ENCODE measurements at places on chromosomes 4 and X. TPM values are rescaled to one million over a fixed set of nuclear protein-coding genes. Genes with fewer than 3 reads are reported as not detected.

DNA sequence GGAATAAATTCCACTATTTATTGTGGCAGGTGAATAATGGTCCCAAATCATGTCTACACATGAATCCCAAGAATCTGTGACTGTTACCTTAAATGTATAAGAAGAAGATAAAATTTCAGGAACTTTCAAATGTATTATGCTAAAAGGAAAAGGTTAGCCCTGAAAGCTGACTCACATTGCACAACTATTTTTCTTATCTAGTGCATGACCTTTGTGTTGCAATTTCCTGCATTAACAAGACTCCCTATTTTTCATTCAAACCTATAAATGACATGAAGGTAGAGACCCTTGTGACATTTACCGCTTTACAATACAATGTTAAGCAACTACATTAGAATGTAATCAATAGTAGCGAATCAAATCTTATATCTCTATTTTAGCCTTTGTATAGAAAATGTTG is 36.7 kb downstream of the UBQLN2 start:
- no peak for DNase-seq

The CDS1 gene
- 0.12 TPM for total RNA-seq

The PRDM8 gene
- total RNA-seq = 0.73 TPM

The F8A3 gene
- total RNA-seq = 9.0 TPM

- DNase-seq = no peak
These were observed 11.5 kb downstream of the XIAP start for GRCh38 chrX:123871309-123871708.

- no peak for DNase-seq
These were observed 218.0 kb upstream of the AMOT start for GRCh38 chrX:113058634-113059033.
